Activated CD8-positive, alpha-beta T cell treated with anti-CD3 and anti-CD28 coated beads for 36 hours (primary cell): ENCODE measurements at places on chromosomes 11 and 22. TPM values are rescaled to one million over a fixed set of nuclear protein-coding genes. Genes with fewer than 3 reads are reported as not detected.

FOLR2 gene
- not detected for total RNA-seq

FGF4 gene
- not detected for total RNA-seq

OR4X1 gene
- not detected for total RNA-seq

TH gene
- total RNA-seq, result not detected

SLCO2B1 gene
- not detected for total RNA-seq

CREB3L1 gene
- not detected for total RNA-seq

IL17REL gene
- not detected for total RNA-seq

TCN1 gene
- not detected for total RNA-seq

OR5D18 gene
- not detected for total RNA-seq

HPS4 gene
- 51.8 TPM for total RNA-seq

DNAJC24 gene
- 13.0 TPM for total RNA-seq

OR56A5 gene
- not detected for total RNA-seq

MPEG1 gene
- total RNA-seq, result not detected

SOX6 gene
- not detected for total RNA-seq

SLC5A12 gene
- total RNA-seq, result not detected

TUB gene
- 0.16 TPM for total RNA-seq

TBX1 gene
- total RNA-seq, result not detected

NPTXR gene
- 0.69 TPM for total RNA-seq

TLCD5 gene
- total RNA-seq, result 0.83 TPM

MMP12 gene
- not detected for total RNA-seq

OR5L1 gene
- total RNA-seq, result not detected

MAPK8IP2 gene
- total RNA-seq, result 0.11 TPM

TPP1 gene
- total RNA-seq, result 31.4 TPM

ZNF214 gene
- total RNA-seq, result not detected

DUSP8 gene
- 1.4 TPM for total RNA-seq

CAPN5 gene
- total RNA-seq, result 1.6 TPM

RAB38 gene
- 3.4 TPM for total RNA-seq

DBX1 gene
- total RNA-seq, result not detected

AGBL2 gene
- total RNA-seq, result 7.1 TPM

CASP4 gene
- total RNA-seq, result 42.9 TPM

CTSW gene
- total RNA-seq, result 124 TPM

UBQLN3 gene
- not detected for total RNA-seq

SAA1 gene
- total RNA-seq, result not detected

GALR3 gene
- total RNA-seq, result not detected

CRYBA4 gene
- not detected for total RNA-seq

BTBD18 gene
- not detected for total RNA-seq

C22orf42 gene
- not detected for total RNA-seq

USH1C gene
- not detected for total RNA-seq

CHORDC1 gene
- 82.6 TPM for total RNA-seq

TEF gene
- total RNA-seq, result 1.4 TPM

LBHD1 gene
- 12.0 TPM for total RNA-seq

OR2AG1 gene
- not detected for total RNA-seq

NXPE2 gene
- total RNA-seq, result not detected

LRP4 gene
- 0.45 TPM for total RNA-seq

OR8G1 gene
- total RNA-seq, result not detected

KDM4D gene
- total RNA-seq, result 1.6 TPM

CALCA gene
- total RNA-seq, result not detected

NARS2 gene
- total RNA-seq, result 26.2 TPM

ANKK1 gene
- total RNA-seq, result not detected
